Putamen (tissue), 1 donor: ENCODE measurements at places on chromosomes 5 and 9.

DNA sequence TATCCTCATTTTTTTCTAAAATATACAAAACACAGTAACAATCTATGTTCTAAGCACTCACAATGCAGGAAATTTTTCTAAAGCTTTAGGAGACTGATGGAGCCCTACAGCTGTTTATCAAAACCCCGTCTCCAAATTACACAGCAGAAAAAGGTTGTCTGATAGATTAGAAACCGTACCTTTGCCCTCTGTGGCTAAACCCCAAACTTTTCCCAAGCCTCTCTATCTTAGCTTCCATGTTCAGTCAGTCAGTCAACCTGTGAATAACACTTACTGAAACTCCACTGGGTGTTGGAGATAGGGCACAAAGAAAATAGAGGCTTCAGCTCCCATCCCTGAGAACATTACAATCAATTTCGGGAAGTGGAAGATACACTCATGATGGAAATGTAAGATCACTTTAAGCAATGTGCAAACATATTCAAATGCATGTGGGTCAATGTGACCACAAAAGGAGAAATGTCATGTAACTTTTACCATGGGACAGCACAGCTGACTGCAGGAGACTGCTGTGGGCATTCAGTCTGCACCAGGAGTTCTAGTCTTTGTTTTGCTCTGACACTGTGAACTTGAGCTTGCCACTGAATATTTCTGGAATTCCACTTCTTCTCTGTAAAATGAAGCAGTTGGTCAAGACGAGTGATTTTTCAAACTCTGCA lies 279.5 kb upstream of the PIK3R1 start:
- DNase-seq = no peak

DNA sequence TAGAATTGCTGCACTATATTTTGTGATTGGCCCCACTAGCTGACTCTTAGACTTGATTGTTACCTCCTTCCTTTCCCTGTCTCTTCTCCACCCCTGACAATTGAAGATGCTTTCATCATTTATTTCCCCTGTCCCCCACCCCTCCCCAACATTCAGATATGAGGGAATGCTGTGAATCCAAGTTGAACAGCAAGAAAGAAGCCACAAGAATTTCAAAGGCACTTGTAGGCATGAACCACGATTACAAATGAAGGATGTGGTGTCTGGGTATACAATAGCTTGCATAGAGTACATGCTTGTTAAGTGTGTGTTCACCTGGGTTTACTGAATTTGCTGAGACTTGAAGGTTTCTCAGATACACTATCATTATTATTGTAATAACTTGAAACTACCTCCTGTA lies 78.3 kb upstream of the TRIO start:
- DNase-seq = no peak

GRCh38 chr5:112372543-112372942 lies 46.5 kb downstream of the EPB41L4A start:
- no peak for DNase-seq

DNA sequence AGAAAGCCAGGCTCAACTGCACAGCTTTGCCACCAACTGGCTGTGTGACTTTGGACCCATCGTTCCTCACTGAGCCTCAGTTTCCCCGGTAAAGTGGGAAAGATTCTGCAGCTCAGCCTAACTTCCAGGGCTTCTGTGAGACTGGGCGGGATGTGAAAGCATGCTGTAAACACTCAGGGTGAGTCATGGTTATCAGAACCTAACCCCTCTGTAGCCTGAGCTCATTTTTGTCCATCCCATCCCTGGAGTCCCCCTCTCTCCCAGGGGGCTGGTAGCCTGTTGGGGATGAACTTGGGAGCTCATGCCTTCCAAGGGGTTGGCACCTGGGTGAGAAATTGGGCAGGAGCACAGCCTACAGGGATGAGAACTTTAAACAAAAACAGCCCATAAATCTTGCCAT lies 2.3 kb downstream of the CCDC69 start:
- no peak for DNase-seq

DNA sequence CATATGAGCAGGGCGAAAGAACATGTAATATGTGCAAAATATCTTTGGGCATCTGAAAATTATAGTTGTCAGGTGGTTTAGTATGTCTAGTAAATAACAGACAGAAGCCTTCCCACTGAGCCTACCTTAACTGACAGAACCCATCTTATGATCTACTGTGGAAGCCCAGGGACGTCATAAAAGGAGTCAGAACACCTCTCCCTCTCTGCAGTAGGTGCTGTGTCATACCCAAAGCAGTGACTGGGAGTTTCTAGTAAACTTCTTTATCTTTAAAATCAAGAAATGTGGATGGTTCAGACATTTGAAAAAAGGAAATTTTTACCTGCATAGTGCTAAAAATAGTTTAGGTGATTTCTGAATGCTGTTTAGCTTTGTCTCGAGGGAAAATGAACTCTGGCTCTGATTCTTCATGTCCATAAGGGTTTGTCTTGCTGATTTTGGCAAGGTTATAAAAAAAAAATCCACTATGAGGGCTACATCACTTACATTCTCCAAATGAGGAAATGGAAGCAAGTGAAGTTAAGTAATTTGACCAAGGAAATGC lies 104.0 kb downstream of the NUDT12 start:
- no peak for DNase-seq

- no peak for DNase-seq
These were observed 126.6 kb downstream of the C9orf152 start for GRCh38 chr9:110081395-110081794.

- peak; percentile 88 for DNase-seq
These were observed 149.5 kb downstream of the BAAT start for GRCh38 chr9:101235105-101235866.

DNA sequence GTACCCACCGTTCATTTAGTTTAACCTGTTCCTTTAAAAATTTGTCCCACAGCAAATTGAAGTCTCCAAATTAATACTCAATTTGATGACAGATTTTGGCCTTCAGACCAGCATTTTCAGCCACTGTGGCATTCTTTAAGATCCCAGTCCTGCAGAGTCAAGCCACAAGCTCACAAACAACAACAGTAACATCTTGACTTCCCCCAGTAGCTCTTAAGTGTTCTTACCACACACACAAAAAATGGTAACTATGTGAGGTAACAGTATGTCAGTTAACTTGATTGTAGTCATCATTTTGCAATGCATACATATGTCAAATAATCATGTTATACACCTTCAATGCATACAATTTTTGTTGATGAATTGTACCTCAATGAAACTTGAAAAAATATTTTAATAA lies 247.9 kb downstream of the LURAP1L start:
- no peak for DNase-seq

DNA sequence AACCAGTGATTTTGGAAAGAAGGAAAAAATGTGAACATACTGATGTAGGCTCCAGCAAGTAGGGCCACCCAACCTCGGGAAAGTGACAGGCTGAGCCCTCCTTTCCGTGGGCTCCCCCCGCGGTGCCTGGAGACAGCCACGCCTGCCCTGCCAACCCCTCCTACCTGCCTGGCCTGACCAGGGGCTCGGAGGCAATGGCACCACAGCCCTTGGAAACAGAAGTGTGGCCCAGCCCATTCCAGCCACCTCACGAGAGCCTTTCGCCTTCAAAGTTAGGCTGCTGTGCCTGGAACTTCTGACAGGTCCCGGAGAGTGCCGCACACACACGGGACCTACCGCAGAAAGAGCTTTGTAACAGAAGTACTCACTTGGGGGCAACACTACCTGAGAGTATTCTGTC lies 49.5 kb upstream of the LRRC14B start:
- no peak for DNase-seq

DNA sequence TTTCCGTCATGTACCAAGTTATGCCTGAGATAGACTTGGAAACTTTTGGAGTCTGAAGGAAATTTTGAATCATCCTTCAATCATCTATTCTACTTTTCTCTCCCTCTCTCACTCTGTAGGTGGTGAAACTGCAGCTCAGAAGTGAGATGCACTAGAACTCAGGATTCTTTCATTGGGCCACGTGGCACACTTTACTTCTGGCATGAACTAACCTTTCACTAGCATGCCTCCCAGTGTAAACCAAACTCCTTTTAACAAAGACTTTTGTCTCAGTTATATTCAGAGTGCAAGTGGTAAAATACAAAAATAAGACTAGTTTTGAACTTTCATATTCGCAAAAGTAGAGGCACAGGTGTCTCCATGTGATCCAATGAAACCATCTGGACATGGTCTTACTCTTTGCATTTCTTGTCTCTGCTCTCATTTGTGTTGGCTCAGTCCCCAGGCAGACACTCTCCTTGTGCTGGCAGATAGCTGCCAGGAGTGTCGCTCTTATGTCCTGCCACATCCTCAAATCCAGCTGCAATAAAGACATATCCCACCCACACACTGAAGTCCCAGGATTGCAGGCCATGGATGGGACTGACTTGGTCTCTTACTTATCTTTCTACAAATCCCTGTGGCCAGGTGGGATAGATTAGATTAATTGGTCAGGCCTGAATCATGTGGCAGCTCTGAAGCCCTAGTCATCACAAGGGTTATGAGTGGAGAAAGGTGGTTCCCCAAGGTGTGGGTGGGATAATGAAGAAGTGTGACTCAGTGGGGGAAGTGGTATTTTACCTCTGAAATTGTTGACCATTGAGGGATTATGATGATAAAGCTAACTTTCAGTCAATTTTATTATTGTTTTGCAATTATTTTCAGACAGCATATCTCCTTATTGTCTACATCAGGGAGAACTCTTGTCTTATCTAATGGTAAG lies 267.5 kb downstream of the GABRB2 start:
- DNase-seq = no peak

DNA sequence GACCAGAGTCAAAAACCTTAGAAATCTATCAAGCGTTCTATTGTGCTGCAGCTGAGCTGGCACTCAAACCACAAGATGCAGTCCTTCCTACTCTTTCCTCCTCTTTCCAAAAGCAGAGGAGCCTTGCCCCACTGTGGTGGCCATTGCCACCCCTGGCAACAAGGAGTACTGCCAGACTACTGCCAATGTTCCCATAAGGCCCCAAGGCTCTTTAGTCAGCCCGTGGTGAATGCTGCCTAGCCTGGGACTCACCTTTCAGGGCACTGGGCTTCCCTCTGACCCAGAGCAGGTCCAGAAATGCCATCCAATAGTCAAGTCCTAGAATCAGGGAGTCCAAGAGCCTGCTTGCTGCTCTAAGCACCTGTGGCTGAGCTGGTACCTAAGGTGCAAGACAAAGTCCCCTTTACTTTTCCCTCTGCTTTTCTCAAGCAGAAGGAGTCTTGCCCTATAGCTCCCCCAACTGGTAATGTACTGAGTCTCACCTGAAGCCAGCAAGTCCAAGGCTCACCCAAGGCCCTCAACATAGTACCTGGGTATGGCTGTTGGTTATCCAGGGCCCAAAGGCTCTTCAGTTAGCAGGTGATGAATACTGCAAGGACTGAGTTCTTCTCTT lies 219.4 kb downstream of the ATPSCKMT start:
- no peak for DNase-seq

GRCh38 chr5:136518814-136519213 lies 153.5 kb upstream of the TRPC7 start:
- no peak for DNase-seq

DNA sequence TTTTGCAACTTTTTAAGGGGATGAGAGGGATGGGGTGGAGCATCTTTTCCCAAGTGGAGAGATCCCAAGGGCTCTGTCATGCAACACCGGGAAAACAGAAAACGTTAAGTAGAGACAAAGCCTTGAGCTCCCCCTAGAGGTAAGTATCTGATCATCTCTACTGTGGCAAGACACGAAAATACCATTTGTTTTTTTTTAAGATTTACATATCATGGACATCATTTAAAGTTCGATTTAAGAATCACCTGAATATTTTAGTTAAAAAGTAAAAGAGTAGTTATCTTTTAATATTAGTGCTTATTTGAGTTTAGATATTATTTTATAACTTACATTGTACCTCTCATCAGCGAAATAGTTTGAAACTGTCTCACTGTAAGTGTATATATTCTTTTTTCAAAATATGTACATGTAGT lies 200.4 kb downstream of the LRRC70 start:
- DNase-seq = peak; percentile 55

DNA sequence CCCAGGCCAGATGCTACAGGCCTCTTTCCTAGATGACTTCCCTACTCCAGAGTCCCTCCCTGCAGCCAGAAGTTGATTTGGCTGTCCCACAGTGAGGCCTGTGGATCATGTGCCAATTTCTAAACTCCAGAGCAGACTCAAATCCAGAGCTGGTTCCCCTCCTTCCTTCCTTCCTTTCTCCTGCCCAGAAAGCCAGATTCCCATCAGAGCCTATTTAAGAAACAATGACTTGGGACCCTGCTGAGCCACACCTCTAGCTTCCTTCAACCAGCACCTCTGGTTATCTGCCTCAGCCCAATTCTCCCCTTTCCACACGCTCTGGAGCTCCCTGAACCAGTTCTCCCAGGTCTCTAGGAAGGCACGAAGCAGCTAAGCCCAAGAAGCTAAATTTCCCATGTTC lies 7.2 kb downstream of the FAM219A start:
- no peak for DNase-seq

GRCh38 chr9:25939126-25939525 lies 260.9 kb upstream of the TUSC1 start:
- no peak for DNase-seq

GRCh38 chr5:123429993-123430392 lies 6.8 kb upstream of the CEP120 start:
- DNase-seq = no peak

DNA sequence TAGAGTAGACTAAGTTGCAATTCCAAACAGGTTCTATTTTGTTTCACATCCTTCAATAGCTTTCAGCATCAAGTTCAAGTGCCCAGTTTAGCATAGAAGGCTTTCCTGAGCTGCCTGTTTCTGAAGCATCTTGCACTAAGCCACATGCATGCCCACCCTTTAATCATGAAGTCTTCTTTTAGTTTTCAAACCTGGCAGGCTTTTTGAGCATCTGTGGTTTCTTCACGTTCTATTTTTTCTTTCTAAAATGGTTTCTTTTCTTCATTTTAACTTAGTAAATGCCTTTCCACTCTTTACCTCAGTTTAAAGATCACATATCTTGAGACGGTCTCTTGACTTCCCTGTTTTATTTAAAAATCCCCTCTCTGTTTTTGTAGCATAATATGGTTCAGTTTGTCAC lies 360.1 kb downstream of the MAN2A1 start:
- no peak for DNase-seq

DNA sequence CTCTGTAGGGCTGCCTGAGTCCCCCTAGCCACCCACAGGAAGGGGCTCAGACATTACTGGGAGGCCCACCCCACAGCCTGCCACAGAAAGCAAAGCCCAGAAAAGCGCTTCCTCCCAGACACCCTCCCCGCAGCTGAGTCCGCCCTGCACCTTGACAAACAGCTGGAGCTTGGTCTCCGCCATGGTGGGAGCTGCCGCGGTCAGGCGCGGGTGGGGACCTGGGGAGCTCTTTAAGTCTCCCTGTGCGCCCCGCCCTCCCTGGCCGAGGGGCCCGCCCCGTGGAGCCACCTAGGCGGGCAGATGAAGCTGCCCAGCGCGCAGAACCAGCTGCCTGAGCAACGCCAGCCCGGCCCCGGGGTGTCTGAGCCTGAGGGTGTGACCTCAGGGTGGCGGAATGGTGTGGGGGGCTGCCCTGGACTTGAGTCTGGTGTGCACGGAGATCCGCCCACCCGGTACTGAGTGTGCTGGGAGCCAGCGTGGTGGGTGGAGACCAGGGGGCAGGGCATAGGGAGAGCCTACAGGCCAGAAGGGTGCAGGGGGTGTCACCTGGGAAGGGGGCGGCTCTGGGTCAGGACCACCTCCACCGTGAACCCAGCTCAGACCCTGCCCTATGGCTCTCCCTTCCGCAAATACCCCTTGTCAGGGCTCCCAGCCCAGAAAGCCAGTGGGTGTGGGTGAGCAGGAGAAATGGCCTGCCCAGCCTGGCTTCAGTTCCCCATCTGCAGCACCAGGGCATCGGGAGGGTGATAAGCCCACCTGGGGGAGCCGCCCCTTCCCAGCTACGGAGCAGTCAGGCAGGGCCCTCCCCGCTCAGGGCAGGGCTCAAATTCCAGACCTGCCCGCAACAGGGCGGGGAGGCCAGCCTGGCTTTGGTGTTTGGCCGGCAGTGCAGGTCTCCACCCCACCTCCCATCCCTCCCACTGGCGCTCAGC lies at the start of gene CLIC3:
TSS of gene CLIC3 (minus strand) at position 208 of the 932 bp plus-strand sequence. CDS start at position 183, 25 bp downstream.
- DNase-seq = no peak
